ENCODE measurements at places on chromosomes 3 and 15.

DNA sequence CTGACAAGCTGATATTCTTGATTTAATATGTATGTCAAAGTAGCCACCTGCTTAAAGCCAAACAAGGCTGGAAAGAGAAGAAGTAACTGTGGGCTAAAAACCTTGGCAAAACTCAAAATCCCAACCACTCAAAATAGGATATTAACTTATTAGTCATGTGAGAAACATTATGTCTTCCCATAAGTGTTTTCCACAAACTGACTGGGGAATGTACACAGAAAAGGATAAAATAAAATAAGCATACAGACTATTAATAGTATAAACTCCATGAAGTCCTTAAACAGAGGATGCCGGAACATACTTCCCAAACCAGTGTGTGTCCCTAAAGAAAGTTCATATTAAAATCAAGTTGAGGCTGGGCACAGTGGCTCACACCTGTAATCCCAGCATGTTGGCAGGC, 263.7 kb upstream of the THBS1 start:
- DNase-seq = no peak

DNA sequence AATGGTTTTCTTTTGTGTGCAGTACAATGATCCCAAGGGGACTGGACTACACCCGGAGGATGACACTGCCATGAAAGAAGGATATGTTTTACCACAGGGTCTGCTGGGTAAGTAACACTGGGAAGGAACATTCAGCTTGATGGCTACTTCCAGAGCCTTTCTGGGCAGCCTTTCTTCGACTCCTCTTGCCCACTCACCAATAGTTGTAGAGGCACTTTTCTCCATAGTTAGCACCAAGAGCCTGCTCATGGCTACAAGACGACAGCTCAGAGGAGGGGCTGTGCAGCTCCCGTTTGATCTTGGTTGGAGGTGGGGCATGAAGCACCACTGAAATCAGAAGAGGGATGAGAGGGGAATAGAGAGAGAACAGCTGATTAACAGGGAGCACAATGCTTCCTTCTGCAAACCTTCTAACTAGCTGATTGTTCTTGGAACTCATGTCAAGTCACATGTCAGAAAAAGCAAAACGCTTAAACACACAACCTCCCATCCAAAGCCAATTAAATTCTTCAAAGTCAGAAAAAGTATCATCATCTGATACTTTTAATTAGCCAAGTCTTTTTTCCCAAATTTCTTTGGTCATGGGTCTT, 27.9 kb downstream of the ETV5 start:
- no peak for DNase-seq

- DNase-seq = no peak
Measured at GRCh38 chr15:47620960-47621681, 96.2 kb upstream of the SEMA6D start.

- no peak for DNase-seq
Measured at GRCh38 chr3:53478921-53479664, 15.3 kb upstream of the CACNA1D start.

- DNase-seq = no peak
Measured at GRCh38 chr3:154148541-154148940, 27.4 kb downstream of the ARHGEF26 start.

DNA sequence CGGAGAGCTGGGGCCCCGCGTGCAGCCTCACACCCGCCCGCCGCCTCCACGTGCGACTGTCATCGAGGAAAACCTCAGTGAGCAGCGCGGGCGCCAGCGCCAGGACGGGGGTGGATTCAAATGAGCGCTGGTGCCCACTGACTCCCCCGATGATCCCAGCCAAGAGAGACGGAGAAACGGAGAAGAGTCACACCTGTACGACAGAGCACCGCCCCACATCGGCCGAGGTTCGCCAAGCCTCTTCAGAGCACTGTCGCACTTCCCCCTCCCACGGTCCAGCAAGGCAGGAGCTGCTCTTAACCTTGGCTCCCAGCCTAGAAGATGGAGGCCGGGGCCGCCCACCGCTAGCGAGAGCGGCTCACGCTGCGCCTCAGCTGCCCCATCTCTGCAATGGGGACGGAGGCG, 130.9 kb upstream of the IQSEC1 start:
- no peak for DNase-seq

DNA sequence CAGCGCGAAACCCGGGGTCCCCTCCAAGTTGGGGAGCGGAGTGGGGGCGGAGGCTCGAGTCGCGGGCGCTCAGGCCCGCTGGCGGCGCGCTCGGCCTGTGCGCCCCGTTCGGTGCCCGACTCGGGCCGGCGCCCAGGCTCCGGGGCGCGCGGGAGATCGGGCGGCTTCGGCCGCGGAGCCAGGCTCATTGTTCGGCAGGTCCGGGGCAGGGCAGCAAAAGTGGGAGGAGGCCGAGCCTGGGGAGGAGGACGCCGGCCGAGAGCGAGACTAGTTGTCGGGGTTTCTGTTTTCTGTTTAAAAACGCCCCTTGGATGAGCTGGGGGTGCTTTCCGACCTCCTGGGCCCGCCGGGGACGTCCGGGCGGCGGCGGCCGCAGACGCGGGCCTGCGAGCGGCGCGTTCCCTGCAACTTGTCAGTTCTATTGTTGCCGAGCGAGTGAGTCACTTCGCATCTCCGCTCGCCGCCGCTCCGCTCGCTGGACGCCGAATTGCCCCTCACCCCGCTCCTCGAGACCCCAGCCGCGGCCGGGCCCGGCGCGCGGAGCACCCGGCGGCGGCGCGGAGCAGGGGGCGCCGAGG, 676 bp downstream of the TCF12 start:
- peak; percentile 23 for DNase-seq

GRCh38 chr15:70182858-70183695, 85.4 kb upstream of the TLE3 start:
- DNase-seq = no peak

DNA sequence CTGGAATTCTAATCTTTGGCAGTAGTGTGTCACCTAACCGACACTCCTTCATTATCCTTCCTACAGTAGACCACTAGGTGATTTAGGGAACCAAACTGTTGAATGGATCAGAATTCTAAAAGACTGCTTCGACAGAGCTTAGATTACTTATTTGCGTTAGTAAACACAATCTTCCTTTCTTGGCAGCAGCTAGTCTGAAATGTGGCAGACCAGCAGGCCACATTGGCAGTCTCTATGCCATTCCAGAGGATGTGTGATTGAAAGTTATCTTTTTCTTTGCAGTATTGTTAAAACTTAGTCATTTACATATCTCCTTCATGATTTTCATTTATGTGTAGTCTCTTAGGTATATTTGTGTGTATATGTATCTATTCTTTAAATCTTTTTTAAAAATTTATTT, 23.6 kb downstream of the MBNL1 start:
- no peak for DNase-seq

GRCh38 chr3:127003175-127003555, 20.2 kb downstream of the PLXNA1 start:
- no peak for DNase-seq

- DNase-seq = no peak
Measured at GRCh38 chr3:96991800-96992365, 177.5 kb downstream of the EPHA6 start.

DNA sequence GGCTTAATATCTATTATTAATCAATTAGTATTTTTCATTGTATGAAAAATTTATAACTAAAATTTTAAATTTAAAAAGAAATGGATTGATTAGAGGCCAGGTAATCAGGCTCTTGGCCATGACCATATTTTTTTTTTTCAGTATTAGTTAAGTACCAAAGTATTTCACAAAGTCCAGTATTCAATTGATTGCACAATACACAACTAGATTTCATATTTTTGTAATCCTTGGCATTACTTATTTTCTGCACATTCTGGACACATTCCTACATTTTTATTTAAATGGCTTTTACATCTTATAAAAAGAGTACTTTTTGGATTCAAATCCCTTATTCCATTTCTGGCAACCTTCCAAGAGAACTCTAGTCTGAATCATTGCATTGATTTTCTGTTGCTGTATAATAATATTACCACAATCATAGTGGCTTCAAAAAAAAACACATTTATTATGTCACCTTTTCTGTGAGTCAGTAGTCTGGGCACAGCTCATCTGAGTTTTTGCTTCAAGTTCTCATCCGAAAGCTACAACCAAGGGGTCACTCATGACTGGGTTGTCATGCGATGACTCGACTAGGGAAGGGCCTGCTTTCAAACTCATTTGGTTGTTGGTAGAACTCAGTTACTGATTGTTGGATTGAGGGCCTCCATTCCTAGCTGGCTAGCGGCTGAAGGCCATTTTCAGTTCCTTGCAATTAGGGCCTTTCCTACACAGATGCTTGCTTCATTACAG, 90.7 kb downstream of the CNTN6 start:
- DNase-seq = no peak

GRCh38 chr3:125245521-125245920, 33.0 kb upstream of the SLC12A8 start:
- DNase-seq = no peak

DNA sequence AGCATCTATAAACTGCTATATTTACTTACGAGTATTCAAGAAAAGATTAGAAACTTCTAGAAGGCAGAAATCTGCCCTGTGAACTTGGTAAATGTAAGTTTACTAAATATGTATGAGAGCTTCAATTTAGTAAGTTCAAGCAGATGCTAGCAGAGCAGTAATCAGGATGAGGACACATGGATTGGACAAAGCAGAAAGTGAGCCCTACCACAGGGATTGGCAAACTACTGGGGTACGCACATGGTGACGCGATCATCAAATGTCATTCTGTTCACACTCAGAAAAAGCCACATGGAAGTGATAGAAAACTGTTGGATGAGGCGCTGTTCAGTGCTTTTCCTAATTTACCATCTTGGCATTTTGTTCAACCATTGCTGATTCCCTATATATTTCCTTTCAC, 360.2 kb upstream of the ZNF385D start:
- DNase-seq = no peak

DNA sequence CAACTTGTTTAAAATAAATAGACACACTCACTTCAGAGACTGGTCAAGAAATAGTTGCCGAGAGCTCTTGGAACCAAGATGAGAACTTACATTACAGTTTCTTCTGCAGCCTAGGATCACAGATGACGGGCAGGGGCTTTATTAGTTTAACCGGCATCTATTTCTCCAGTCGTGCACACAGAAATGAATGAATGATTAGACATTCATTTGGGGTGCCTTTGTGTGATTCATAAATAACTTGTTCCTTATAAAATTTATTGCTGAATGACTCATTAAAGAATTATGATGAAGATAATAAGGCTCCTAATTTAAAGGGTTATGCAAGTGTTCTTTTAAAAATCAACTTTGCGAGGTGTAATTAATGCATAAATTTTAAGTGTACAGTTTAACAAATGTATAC, 20.8 kb downstream of the NFKBIZ start:
- DNase-seq = no peak

- DNase-seq = no peak
Measured at GRCh38 chr3:48446043-48446424, 503 bp upstream of the ATRIP start.

DNA sequence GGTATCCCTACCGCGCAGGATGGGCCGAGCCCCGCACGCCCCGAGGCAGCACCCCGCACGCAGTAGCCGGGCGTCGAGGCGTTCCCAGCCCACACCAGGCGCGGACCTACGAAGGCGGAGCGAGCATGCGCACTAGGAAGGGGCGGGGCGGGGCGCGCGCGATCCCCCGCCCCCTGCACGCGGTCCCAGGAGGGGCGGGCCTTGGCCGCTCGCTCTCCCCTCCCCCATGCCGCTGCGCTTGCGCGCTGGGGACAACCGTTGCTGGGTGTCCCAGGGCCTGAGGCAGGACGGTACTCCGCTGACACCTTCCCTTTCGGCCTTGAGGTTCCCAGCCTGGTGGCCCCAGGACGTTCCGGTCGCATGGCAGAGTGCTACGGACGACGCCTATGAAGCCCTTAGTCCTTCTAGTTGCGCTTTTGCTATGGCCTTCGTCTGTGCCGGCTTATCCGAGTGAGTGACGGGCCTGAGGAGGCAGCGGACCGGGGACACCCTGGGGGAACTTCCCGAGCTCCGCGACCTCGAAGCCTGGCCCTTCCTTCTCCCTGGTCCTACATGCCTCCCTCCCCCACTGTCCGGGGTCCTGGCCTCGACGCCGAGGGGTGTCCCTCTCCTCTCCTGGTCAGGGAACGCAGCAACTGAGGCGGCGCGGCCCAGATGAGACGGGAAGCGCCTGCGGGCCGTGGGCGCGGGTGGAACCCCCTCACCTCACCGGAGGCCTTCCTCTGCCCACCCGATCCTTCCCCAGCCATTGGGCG, at the start of gene SPESP1:
Gene SPESP1 (plus strand): TSS at position 258 of the 755 bp plus-strand sequence. CDS start 129 bp downstream, at position 387.
- DNase-seq = peak; percentile 45

GRCh38 chr3:113223475-113224281, 12.3 kb downstream of the BOC start:
- DNase-seq = no peak

DNA sequence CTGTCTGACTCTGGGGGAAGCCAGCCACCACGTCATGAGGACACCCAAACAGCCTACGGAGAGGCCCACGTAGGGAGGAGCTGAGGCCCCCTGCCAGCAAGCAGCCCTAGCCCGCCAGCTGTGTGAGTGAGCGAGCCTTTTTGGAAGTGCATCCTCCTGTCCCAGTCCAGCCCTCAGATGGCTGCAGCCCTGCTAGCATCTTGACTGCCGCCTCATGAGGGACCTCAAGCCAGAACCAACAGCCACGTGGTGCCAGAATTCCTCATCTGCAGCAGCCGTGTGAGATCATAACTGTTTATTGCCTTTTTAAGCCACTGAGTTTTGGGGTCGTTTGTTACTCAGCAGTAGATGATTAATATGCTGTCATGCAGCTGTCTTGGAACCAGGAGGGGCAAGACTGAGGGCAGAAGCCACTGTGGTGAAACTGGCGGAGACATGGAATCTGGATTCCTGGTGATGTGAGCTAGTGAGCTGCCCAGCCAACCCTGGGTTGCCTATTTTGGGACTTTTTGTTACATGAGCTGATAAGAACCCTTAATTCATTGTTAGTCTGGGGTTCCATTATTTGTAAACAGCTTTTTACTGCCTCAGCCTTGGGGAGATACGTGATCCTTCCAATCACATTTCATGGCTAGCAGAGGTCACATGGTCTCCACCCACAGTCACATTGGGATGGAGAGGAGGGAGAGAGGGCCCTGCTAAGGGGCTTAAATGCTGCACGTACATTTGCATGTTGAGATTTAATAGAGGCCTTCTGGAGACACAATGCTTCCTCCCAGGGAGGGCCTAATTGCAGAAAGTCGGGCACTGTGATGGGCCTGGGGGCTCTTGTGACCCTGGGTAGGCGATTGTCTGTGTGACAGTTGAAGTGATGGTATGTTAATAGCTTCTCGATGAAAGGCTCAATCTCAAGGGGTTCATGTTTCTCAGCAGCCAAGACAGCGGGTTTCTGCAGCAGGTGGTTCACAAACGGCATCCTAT, 73.8 kb downstream of the RPLP1 start:
- no peak for DNase-seq

All from left renal pelvis (tissue), 4 donors.